Epithelial cell of prostate (primary cell): ENCODE measurements at places on chromosomes 4 and X.

DNA sequence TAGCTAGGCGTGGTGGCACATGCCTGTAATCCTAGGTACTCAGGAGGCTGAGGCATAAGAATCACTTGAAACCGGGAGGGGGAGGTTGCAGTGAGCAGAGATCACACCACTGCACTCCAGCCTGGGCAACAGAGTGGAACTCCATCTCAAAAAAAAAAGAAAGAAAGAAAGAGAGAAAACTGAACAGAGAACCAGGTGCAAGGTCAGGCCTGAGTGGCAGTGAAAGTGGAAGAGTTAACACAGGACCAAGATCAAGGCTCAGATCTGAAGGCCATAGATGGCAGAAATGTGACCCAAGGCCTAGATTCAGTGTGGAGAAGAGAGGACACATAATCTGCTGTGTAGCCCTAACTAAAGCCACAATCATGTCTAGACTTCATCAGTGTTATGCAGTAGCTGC is 4.9 kb upstream of the ZNF630 start:
- DNase-seq: no peak

GRCh38 chrX:8364369-8365141 is 100.1 kb upstream of the VCX3B start:
- no peak for DNase-seq

DNA sequence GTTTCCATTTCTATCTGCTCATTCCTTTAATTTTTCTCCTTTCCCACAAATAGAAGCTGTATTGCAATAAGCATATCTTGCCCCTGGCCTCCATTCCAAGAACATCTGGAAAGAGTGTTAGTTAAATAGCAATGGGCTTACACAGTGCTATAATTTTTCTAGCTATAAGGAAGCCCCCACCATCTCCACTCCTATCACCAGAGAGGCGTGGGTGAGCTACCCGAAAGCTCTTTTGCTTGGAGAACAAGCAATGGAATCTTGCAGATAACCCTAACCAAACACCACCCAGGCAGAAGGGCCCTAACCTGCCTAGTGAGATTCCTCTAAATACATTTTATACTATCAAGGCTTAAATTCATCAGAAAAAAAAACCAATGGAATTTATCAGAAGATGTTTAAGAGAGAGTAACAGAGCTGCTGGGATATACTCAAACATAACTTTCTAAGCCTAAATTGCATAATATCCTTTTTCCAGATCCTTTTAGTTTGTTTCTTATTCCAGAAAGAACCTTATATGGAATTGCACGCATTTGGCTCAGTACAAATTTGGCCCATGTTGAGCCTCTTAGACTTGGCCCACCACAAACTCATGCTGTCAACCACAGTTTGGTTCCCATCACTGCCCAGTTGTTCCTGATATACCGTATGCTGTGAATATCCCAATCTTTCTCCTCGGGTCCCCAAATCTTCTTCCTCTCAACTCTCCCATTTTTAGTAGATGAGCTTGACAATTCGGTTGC is 91.6 kb upstream of the PLAC1 start:
- no peak for DNase-seq

GRCh38 chrX:121208563-121208962 is 161.2 kb downstream of the GLUD2 start:
- no peak for DNase-seq

GRCh38 chrX:13254076-13254785 is 65.6 kb downstream of the ATXN3L start:
- no peak for DNase-seq

DNA sequence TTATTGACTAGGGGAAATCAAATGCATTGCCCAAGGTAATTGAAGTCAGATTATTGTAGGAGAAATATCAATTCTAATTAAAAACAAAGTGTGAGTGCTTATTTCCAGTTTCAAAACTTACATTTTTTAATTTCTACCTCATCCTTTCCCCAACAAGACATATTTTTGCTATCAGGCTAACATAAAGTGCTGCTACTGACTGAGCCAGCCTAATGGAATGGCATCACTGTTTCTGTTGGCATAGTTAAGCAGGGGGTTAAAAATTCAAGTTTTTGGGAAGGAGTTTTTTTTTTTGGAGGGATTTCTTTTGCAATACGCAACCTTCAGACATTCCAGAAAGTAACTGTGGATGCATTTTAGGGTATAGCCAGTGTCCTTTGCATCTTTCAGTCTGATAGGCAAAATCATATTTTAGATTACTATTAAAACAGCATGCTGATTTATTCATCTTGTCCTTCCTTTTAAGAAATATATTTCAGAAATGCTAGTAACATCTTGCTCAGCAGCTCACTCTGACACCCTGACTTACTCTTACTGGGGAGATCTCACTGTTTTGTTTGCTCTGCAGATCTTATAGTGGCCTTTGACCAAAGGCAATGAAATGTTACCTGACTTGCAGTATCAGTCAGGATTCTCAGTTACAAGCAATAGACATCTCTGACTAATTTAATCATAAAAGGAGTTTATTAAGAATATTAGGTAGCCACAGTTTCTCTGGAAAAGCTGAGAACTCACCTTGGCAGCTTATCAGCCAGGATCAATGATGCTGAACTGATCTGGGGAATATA is 24.4 kb downstream of the GAB1 start:
- no peak for DNase-seq

DNA sequence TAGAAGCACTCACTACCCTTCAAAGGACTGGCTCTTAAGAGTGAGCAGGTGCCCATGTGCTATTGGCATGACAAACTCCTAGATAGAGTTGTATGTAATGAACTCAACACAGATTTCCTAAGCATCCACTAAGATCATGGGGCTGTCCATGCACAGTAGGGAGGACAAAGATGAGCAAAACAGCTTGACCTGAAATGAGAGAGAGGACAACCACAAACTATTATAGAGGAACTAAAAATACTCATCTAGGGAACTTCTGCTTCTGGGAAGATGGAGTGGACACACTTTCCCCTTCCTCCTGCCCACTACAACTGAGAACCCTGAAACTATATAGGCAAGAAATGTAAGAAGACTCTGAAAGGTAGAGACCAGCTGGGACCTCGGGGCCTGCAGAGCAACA is 20.8 kb upstream of the TMEM128 start:
- DNase-seq: no peak

DNA sequence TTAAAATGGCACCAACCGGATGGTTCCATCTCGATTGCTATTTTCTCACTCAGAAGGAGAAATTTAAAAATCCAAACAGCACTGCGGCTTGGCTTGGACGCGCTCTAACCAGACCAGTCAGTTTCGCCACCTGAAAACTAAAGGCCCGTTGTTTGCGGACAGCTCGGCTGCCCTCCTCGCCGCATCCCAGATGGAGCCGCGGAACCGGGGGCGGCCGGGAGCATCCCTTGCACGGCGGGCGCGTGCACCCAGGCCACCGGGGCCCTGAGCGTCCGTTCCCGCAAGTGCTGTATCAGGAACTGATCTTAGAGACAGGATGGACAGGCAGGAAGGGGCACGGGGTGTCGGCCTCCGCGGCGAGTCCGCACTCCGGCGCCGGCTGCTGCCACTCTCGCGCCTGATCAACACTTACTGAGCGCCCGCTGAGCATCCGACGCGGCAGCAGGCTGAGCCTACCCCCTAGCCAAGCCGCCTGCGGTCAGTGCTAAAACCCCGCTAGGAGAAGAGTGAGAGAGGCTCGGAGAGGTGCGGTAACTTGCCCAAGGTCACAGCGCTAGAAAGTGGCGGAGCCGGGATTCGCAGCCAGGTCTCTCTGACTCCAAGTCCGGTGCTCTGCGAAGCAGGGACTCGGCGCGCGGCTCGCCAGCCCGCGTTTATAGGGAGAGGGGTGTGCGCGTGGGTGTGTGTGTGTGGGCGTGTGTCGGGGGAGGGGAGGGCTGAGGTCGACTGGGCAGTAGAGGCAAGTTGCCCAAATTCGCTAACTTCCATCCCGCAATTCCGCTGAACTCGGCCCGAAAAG is at the start of gene CITED1:
Gene CITED1 (minus strand): TSS at position 629 of the 799 bp plus-strand sequence. CDS start 3,045 bp downstream, outside the sequence.
- no peak for DNase-seq

DNA sequence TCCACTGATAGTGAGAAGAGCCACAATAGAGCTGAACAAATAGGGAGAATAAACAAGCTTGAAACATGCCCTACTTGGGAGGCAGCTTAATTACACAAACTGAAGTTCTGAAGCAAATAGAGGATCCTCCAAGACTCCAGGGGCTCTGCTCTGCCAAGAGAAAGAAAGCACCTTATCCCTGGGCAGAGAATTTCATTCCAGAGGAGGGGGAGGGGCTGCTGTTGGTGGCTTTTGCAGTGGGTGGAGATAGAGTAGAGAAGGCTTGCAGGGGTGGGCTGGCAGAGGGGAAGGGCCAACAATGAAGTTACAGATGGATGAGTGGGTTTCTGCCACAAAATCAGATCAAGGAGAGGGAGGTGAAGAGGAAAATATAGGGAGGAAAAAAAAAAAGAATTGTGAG is 1.0 kb upstream of the LPAR4 start:
- no peak for DNase-seq

GRCh38 chr4:48212165-48212564 is 57.5 kb downstream of the TEC start:
- DNase-seq: no peak

DNA sequence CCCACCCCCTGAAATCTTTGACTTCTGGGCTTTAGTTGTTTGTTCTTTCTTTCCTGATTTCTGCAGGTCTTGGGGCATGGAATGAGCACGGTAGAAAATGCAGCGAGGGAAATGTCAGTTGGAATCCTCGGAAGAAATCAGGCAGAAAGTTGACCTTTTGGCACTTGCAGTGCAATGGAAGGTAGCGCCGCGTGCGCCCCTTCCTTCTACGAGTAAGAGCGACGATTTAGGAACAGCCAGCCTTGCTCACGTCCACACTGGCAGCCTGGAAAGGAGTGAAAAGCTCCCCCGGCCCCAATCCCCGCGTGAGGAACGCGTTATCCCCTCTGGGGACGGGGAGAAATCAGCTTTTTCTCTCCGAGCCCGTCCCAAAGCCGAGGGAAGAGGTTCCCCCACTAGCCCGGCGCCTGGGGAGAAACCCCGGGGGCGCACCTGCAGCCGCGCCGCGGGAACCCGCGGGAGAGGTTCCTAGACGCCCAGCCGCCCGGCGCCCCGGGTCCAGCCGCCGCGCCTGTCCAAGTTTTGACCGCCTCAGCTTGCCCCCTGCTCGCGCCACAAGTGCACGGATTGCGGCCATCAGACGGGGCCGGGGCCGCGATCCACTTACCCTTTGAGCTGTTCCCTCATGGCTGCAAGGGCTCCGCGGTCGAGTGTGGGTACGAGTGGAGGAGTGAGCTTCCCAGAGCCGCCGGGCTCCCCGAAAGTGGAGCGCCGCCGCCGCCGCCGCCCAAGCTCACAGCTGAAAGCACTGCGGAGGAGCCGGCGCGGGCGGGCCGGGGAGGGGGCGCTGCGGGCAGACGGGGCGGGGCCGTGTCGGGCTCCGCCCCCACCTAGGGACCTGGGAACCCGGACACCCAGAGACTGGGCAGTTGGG is 194.6 kb upstream of the FTHL17 start:
- no peak for DNase-seq

DNA sequence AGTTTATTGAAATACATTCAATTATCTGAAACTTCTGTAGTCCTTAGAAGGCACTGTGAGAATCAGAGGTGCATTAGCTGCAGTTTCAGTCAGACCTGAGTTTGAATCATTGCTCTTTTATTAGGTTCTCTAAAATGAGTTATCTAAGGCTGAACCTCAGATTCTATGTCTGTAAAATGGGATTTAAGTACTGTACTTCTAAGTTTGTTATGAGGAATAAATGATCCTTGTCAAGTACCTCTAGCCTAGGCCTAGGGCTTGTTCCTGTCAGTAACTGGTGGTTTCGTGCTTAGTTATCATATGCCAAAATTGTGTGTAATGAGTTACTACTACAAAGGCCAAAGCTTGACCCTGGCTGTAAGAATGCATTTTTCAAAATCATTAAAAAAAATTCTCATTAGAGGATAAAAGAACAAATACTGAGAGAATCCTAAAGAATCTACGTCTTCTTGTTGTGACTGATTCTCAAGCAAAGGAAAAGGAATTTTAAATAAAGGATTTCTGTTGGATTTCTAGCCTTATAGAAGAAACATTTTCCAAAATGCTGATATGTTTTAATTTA is 65.8 kb downstream of the SLIT2 start:
- no peak for DNase-seq

DNA sequence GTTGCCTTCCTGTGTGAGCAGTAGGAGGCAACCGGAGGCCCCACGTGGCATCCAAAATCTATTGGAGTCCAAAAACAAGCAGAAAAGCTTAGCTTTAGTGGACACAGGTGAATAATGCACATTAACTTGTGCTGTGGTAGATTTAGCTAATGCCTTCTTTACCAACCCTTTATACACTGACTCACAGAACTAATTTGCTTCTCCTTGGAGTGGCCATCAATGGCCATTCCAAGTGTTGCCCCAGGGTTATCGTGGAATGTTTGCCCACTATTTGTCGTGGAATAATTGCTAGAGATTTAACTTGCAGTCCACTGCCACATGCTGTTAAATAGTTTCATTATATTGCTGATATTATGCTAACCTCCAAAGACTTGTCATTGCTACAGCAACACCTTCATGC is 729.1 kb downstream of the STPG2 start:
- DNase-seq: no peak

DNA sequence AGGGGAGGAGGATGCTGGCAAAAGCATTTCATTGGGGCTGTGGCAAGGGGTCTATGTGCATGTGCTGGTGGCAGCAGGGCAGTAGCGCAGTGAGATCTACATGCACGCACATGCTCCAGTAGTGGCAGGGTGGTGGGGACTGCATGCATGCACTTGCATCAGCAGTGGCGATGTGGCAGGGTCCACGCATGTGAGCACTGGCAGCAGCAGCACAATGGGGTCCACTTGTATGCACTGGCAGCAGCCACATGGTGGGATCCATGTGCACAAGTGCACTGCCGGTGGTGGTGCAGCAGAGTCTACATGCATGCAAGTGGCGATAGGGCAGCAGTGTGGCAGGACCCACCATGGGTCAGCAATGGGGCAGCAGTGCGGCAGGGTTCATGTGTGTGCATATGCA is 233.1 kb downstream of the THOC2 start:
- no peak for DNase-seq

GRCh38 chr4:119106036-119107000 is 29.3 kb upstream of the MYOZ2 start:
- no peak for DNase-seq

DNA sequence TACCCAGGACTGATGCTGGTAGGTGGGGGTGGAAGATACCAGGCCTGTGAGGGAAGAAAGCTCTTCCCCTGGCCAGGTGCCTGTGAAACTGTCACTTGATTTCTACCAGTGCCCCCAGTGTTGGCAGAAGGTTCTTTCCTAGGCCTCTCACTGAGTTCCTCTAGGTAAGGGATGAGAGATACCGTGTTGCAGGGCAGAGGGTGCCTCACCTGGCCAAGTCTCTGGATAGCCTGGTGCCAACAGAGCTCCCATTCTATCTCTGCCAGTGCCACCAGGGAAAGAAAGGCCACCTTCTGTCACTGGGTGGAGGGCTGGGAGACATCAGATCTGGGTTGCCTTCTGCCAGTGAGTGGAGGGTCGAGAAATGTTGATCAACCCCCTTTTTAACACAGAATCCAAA is 94.1 kb downstream of the RTL5 start:
- DNase-seq: no peak
